ENCODE measurements at places on chromosomes 16 and 17. TPM values are rescaled to one million over a fixed set of nuclear protein-coding genes. Genes with fewer than 3 reads are reported as not detected.

DNA sequence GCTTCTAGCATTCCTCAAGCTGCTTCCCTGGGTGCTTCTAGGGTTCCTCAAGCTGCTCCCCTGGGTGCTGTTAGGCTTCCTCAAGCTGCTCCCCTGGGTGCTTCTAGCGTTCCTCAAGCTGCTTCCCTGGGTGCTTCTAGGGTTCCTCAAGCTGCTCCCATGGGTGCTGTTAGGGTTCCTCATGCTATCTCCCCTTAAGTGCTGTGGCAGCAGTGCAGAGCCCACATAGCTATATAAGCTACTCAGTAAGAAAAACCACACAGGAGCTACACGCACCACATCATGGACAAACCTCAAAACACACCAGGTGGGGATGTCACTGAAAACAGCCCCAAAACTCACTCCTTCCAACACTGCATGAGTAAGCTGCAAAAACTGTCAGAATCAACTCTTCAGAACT lies 35.2 kb downstream of the ANKRD11 start:
- peaks cover 12% of the 10 kb centered on the region for H3K4me1 ChIP-seq
- H3K27me3 ChIP-seq: no peaks in the 10 kb centered on the region
- no peak overlapping the region for H3K4me3 ChIP-seq
- no peak for DNase-seq
- H3K36me3 ChIP-seq: peaks cover 10% of the 10 kb centered on the region

GRCh38 chr16:50257876-50258275 lies 8.5 kb upstream of the ADCY7 start:
- DNase-seq: no peak
- H3K27me3 ChIP-seq: no peaks in the 10 kb centered on the region
- no peak overlapping the region for H3K4me3 ChIP-seq
- H3K27ac ChIP-seq: no peak overlapping the region
- H3K4me1 ChIP-seq: peaks cover 5% of the 10 kb centered on the region

The EXOC3L1 gene
- not detected for total RNA-seq

GRCh38 chr16:84836967-84837366 lies 17.2 kb downstream of the CRISPLD2 start:
- H3K27me3 ChIP-seq: peaks cover 21% of the 10 kb centered on the region
- H3K4me1 ChIP-seq: peaks cover 2% of the 10 kb centered on the region
- H3K4me3 ChIP-seq: no peak overlapping the region

- H3K27me3 ChIP-seq: no peaks in the 10 kb centered on the region
- H3K4me1 ChIP-seq: peaks cover 3% of the 10 kb centered on the region
- H3K36me3 ChIP-seq: peaks cover 4% of the 10 kb centered on the region
- H3K27ac ChIP-seq: no peak overlapping the region
- no peak for DNase-seq
These were observed 7.1 kb downstream of the NAGPA start for GRCh38 chr16:5026664-5027063.

The MT1A gene
- total RNA-seq: not detected

The DNAH2 gene
- 0.22 TPM for total RNA-seq

DNA sequence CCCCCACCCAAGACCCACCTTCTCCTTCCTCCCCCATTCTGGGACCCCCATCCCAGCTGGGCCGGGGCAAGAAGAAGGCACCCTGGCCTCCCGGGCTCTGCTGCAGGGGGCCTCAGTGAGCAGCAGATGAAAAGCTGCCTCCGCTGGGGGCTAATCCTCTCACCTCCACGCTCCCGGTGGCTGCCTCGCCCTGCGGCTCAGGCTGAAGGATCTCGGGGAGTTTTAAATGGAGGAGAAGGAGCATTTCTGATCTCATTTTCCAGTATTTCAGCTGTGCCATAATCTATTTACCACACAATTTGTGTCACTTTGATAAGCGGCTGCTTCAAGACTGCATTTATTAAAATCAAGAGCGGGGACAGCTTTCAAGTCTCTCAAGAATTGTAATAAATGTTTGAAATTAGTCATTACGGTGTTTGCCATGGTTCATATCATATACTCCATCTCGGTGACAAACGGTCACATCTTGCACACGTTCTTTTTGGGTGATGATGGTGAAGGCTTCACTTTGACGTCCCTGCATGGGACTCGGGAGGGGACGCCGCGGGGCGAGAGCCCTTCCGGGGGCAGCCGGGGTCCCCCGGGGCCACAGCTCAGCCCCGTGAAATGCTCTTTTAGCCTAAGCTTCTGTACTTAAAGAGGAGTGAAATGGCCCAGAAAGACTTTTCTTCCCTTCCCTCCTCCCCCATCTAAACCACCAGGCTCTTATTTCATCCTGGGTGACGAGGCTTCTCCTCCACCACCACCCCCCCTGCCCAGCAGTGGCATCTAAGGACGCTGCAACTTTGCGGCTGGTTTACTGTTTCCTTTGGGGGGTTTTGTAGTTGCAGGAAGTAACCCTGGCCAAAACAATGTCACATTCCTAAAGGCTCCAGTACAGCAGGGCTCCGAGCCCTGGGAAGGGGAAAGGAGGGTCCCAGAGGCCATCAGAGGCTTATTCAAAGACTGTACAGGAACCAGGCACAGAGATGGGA lies 313.1 kb upstream of the TNRC6C start:
- peaks cover 4% of the 10 kb centered on the region for H3K36me3 ChIP-seq
- no peaks in the 10 kb centered on the region for H3K4me1 ChIP-seq
- no peak overlapping the region for H3K27ac ChIP-seq
- peaks cover 37% of the 10 kb centered on the region for H3K27me3 ChIP-seq
- no peak overlapping the region for H3K4me3 ChIP-seq
- DNase-seq: no peak

DNA sequence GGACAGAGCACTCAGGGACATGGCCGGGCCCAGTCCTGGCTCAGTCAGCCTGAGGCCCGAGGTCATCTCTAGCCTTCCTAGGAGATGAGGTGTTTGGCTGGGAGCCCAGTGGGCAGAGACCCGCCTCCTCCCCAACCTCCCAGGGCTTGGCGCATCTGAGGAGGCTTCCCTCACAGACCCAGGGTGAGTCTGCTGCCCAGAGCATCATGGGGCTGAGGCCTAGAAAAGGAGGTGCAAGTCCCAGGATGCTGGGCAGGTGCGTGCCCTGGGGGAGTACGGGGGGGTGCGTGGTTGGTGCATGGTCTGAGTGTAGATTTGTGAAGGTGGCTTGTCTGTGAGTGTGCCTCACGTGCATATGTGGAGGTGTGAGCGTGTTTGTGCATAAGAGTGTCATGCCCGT lies 4.7 kb downstream of the PDE6G start:
- peaks cover 4% of the 10 kb centered on the region for H3K4me1 ChIP-seq
- no peaks in the 10 kb centered on the region for H3K36me3 ChIP-seq
- peaks cover 12% of the 10 kb centered on the region for H3K27me3 ChIP-seq
- DNase-seq: no peak
- no peak overlapping the region for H3K27ac ChIP-seq

- H3K36me3 ChIP-seq: peaks cover 6% of the 10 kb centered on the region
- H3K4me1 ChIP-seq: no peaks in the 10 kb centered on the region
- H3K4me3 ChIP-seq: no peak overlapping the region
- peak overlapping the region; percentile 86 for H3K27ac ChIP-seq
- no peak for DNase-seq
These were observed 17.1 kb downstream of the ZNHIT3 start for GRCh38 chr17:36503456-36504155.

The SLC5A10 gene
- total RNA-seq: not detected

DNA sequence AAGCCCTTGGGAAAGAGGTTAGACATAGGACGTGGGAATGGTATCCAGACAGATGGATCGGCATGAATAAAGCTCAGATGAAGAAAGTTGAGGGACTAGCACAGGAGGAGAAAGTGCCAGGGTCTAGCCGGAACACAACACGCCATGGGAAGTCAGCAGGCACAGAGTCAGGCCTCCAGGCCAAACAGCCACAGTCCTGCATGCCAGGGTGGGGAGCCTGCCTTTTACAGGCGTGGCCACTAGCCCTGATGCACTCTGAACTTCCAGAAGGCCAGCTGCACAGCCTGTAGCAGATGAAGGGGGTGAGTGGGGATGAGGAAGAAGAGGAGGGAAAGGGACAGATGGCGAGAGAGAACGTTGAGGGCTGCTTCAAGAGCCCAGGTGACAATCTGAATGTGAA lies 5.2 kb downstream of the B9D1 start:
- no peak for DNase-seq
- H3K36me3 ChIP-seq: peaks cover 4% of the 10 kb centered on the region
- H3K27ac ChIP-seq: no peak overlapping the region
- H3K4me1 ChIP-seq: peaks cover 7% of the 10 kb centered on the region

- peaks cover 27% of the 10 kb centered on the region for H3K27me3 ChIP-seq
- peak overlapping the region; percentile 68 for H3K4me3 ChIP-seq
- no peak overlapping the region for H3K27ac ChIP-seq
- peaks cover 18% of the 10 kb centered on the region for H3K4me1 ChIP-seq
These were observed 2.3 kb downstream of the SLC43A2 start for GRCh38 chr17:1626333-1626732.

DNA sequence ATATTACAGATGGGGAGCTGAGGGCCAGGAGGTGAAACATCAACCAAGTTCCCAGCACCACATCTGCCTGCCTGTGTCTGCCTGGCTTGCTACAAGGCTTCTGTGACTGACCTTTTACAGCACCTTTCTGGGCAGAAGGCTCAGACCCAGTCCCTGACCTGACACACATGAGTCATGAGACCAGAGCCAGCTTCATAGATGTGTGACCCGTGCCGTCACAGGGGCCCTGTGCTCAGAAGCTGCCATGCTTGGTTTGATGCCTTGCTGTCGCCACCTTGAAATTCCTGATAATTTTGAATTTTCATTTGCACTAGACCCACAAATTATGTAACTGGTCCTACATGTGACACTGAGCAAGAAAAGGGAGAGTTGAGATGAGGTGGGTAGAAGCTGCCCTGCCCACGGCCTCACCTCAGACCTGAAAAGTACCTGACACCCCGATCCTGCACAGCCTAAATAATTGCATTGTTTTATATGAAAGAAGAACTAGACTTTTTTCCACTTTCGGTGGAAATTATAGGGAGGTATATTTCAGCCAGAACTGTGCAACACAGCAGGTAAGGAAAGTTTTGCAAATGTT lies 13.3 kb upstream of the PECAM1 start:
- H3K27ac ChIP-seq: no peak overlapping the region
- H3K36me3 ChIP-seq: no peaks in the 10 kb centered on the region
- no peaks in the 10 kb centered on the region for H3K27me3 ChIP-seq
- H3K4me1 ChIP-seq: no peaks in the 10 kb centered on the region

DNA sequence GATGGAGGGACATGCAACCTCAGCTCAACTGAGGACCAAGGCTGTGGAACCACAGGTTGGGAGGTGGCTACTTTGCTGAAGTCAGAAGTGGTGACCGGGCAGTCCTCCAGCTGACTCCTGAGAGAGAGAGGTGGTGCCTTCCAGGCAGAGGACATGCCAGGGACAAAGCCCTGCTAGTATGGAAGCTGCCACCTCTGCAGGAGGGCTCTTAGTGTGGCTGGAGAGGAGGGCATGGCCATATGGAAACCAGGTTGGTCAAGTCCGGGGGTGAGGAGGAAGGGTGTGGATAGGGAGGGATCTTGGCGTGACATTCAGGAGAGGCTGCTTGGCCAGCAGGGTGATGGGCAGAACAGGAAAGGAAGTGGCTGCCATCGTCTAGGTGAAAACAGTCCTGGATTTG lies 5.7 kb downstream of the C16orf86 start:
- no peak overlapping the region for H3K27ac ChIP-seq
- H3K4me1 ChIP-seq: peaks cover 2% of the 10 kb centered on the region
- H3K36me3 ChIP-seq: no peaks in the 10 kb centered on the region
- no peaks in the 10 kb centered on the region for H3K27me3 ChIP-seq
- no peak for DNase-seq

DNA sequence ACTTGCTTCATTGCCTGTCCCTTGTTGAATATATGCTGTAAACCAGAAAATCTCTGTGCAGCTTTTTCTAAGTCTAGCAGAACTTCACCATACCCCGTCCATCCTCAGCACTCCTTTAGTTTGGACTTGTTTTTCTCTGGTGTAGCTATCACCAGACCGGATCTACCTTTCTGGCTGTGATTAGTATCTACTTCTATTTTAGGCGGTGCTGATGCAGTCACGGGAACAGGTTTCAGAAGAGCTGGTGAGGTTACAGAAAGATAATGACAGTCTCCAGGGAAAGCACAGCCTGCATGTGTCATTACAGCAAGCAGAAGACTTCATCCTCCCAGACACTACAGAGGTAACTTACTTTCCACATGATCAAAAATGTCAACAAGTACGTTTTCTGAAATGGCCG lies 46.4 kb downstream of the NUP88 start:
- no peak overlapping the region for H3K4me3 ChIP-seq
- H3K36me3 ChIP-seq: peaks cover 28% of the 10 kb centered on the region
- H3K27ac ChIP-seq: no peak overlapping the region
- H3K27me3 ChIP-seq: no peaks in the 10 kb centered on the region
- no peaks in the 10 kb centered on the region for H3K4me1 ChIP-seq

- no peak overlapping the region for H3K4me3 ChIP-seq
- peaks cover 25% of the 10 kb centered on the region for H3K36me3 ChIP-seq
- no peak overlapping the region for H3K27ac ChIP-seq
- no peaks in the 10 kb centered on the region for H3K27me3 ChIP-seq
- no peak for DNase-seq
These were observed 16.6 kb downstream of the COPS3 start for GRCh38 chr17:17264430-17264829.

The TLCD3A gene
- total RNA-seq: 28.0 TPM

The SLC12A4 gene
- 74.3 TPM for total RNA-seq

The EVPL gene
- 0.05 TPM for total RNA-seq

The ACSM5 gene
- total RNA-seq: not detected

DNA sequence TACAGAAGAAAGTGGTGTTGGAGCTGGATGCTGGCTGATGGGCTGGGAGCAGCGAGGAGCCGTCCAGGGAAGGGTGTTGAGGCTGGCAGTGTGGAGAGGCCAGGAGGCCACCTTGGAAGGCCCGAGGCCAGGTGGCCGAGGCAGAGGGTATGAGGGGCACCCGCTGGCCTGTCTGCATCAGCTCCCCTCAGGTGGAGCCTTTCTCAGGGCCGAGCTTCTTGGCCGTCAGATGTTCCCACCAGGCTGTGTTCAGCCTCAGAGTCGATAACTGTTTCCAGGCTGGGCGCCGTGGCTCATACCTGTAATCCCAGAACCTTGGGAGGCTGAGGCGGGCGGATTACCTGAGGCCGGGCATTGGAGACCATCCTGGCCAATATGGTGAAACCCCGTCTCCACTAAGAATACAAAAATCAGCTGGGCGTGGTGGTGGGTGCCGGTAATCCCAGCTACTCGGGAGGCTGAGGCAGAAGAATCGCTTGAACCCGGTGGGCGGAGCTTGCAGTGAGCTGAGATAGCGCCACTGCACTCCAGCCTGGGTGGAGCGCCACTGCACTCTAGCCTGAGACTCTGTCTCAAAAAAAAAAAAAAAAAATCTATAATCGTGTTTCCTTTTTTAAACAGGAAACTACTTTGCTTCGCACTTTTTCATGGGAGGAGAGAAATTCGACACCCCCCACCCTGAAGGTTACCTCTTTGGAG lies 25.3 kb downstream of the MGRN1 start:
- H3K36me3 ChIP-seq: peaks cover 20% of the 10 kb centered on the region
- H3K27me3 ChIP-seq: no peaks in the 10 kb centered on the region
- DNase-seq: no peak
- H3K27ac ChIP-seq: no peak overlapping the region
- peaks cover 14% of the 10 kb centered on the region for H3K4me1 ChIP-seq

Data from progenitor cell of endocrine pancreas (in vitro differentiated cells).